Activated gamma-delta T cell treated with Interleukin-2 at 50 U/mL for 16 hours (primary cell): ENCODE measurements at places on chromosomes 5 and 9.

GRCh38 chr9:28267351-28267750, 694.1 kb upstream of the C9orf72 start:
- no peak for DNase-seq

DNA sequence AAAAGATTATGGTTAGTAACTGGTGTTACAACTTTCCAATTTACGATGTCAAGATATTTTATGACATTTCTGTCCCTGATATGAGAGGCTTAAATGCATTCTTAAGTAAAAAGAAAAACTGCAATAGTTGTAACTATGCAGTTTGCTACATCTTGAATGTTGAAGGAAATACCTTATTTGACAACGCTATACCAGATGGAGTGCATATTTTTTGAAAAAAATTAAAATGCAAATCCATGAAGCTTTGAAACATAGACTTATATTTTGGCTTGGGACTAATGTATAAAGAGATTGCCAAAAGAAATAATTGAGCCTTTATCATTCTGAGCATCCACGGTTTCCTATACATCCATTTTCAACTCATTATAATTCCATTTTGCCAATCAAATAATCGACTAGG, 579.4 kb downstream of the TAF11L14 start:
- no peak for DNase-seq

GRCh38 chr5:78269088-78269703, 25.3 kb downstream of the AP3B1 start:
- no peak for DNase-seq

- DNase-seq = peak; percentile 43
Observed at GRCh38 chr5:1785062-1785461, 14.6 kb downstream of the MRPL36 start.

DNA sequence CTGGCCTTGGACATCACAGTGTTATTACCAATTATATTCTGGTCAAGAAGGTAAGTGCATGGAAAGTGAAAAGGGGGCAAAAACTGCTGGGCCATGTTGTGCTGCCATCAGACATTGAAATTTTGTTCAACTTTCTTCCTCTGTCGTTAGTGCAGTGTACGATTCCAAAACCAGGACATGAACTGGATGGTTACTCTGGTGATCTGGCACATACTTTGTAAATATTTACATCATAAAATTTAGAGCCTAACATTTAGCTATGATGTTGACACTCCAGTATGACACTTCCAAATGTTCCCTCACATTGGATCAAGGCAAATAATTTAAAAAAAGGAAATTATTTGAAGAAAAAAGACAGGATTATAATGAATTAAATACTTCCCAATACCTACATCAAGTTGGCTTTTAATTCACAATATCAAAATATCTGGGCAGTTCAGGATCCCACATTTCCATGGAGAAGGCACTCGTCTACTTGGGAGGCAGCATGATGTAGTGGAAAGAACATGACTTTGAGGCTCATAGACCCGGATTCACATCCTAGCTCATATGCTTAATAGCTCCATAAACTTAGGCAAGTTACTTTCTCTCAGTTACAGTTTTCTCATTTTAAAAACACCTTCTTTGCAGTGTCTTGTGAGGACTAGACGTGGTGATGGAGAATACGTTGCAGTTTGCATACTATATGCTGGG, 342.5 kb upstream of the MPDZ start:
- no peak for DNase-seq
